ENCODE measurements at places on chromosomes 2 and 18.

DNA sequence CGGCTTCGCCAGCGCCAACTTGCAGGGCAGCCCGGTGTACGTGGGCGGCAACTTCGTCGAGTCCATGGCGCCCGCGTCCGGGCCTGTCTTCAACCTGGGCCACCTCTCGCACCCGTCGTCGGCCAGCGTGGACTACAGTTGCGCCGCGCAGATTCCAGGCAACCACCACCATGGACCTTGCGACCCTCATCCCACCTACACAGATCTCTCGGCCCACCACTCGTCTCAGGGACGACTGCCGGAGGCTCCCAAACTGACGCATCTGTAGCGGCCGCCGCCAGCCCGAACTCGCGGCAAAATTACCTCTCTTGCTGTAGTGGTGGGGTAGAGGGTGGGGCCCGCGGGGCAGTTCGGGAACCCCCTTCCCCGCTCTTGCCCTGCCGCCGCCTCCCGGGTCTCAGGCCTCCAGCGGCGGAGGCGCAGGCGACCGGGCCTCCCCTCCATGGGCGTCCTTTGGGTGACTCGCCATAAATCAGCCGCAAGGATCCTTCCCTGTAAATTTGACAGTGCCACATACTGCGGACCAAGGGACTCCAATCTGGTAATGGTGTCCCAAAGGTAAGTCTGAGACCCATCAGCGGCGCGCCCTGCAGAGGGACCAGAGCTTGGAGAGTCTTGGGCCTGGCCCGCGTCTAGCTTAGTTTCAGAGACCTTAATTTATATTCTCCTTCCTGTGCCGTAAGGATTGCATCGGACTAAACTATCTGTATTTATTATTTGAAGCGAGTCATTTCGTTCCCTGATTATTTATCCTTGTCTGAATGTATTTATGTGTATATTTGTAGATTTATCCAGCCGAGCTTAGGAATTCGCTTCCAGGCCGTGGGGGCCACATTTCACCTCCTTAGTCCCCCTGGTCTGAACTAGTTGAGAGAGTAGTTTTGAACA is 15.1 kb downstream of the HOXD3 start:
- no peak for DNase-seq

DNA sequence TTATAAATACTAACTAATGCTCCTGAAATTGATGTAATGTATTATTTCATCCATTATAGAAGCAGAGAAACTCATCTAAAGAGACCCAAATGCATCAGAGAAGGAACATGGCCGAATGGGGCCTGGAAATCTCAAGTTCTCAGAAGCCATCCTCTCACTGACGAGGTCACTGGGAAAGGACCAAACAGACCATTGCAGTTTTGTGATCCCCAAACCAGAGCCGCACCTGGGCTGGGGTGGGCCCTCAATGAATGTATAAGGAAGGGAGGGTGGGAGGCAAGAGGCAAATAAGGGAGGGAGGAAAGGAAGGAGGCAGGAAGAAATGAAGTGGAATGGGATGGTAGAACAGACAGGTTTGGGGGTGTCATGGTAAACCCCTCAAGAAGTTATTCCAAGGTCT is 245.3 kb upstream of the ID2 start:
- DNase-seq = no peak

DNA sequence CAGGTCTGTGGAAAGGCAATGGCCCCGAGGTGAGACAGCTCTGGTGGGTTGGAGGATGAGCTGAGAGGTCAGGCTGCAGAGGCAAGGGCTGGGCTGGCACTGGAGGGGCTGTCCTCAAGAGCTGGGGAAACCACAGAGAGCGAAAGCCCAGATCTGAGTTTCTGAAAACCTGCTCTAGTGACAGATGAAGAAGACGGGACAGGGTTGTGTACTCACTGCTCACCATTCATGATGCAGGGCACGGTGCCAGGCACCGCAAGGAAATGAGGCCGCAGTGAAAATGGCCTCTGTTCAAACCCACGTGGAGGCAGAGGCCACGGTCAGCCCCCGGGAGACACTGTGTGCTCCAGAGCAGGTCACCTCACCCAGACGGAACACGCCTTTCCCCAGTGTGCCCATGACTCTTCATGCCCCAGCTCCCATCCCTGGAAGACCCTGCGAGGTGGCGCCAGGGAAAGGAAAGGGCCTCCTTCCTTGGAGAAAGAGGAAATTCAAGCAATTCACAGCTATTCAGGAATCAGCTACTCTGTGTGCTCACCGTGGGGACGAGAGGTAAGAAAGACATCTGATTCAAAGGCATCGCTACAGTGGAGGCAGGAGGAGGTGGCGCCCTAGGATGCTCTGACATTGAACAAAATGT is 24.3 kb upstream of the ID2 start:
- no peak for DNase-seq

DNA sequence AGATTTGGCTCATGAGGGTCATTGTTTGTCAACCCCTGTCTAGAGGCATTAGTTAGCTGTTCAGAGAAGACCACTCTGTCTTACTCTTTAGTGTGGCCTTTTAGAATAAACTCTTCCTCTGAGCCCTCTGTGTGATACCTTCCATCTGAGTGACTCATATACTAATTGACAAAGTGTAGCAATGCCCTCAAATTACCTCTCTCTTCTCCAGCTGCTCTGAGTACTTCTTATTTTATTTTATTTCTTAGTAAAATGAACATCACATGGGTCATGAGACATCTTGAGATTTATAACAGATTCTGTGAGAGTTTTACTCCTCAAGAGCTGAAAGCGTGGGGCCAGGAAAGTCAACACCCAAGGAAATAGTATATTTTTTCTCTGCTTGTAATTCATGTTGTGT is 67.4 kb downstream of the KCTD18 start:
- no peak for DNase-seq

DNA sequence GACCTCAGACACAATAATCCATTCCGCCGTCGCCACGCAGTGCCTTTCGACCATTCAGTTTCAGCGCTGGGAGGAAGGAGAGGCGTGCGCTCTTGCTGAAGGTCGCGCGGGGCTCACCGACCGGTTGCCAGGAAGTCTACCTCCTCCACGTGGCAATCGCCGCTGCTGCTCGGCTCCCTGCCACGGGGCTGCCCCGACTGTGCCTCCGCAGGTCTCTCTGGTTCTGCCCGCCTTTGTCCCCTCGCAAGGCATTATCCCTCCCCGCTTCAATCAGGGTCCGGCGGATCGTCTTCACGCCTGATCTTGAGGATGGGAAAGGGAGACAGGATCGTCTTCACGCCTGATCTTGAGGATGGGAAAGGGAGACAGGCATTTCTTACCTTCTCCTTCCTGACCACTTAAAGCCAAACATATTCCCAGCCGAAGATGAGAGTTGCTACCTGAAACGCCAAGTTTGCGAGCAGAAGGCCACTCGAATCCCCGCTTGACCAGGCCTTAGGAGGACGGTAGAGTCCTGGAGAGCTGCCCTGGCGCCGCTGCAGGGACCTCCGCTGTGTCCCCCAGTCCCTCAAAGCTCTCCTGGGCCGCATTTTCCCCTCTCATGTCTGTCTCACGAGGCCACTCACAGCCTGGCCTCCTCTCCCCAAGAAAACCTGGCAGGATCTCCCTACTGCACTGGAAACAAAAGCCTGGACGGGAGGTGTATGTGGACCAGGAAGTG is 4.3 kb upstream of the GPR45 start:
- no peak for DNase-seq

- no peak for DNase-seq
Measured at GRCh38 chr18:5066380-5066977, 130.6 kb downstream of the AKAIN1 start.

DNA sequence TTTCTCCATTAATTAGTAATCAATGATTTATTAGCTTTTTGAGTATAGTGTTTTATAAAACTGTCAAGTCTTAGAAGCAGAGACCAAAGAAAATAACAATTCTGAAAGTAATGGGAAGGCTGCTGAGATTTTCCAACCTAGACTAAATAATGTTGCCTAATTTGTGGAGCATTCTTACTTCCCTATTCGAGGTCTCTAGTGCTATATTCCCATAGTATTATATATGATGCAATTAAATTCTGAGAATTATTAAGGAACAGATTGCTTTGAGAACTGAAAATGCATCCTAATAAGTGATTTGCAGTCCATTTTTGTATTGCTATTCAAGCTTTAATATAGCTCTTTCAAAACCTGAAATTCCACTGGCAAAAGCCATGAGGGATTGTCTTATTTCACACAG is 27.7 kb upstream of the DOCK10 start:
- no peak for DNase-seq

GRCh38 chr18:75139226-75139911 is 69.6 kb downstream of the PTGR3 start:
- DNase-seq = no peak

DNA sequence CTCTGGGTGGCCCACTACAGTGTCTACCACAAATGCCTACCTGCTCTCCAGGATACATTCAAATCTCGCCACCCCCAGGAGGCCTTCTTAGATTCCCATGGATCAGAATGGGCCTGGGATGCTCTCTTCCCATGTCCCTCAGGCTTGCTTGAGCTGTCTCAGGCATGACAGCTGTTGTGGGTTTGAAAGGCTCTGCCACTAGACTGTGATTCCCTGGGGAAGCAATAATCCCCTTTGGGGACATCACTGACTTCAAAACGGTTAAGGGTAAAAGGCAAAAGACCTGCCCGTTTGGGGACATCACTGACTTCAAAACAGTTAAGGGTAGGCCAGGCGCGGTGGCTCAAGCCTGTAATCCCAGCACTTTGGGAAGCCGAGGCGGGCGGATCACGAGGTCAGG is 35.8 kb upstream of the ZNF516 start:
- DNase-seq = no peak

DNA sequence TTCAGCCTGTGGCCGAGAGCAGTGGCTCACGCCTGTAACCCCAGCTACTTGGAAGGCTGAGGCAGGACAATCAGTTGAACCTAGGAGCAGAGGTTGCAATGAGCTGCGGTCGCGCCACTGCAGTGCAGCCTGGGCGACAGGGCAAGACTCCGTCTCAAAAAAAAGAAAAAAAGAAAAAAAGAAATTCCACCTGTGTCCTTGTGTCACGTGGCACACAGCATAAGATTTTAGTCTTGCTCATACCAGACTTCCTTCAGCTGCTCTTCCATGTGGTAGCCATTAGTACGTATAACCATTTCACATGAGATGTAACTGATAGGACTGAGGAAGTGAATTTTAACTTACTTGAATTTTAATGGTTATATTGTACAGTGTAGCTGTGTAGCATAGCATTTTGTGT is 4.0 kb downstream of the NOP58 start:
- no peak for DNase-seq

DNA sequence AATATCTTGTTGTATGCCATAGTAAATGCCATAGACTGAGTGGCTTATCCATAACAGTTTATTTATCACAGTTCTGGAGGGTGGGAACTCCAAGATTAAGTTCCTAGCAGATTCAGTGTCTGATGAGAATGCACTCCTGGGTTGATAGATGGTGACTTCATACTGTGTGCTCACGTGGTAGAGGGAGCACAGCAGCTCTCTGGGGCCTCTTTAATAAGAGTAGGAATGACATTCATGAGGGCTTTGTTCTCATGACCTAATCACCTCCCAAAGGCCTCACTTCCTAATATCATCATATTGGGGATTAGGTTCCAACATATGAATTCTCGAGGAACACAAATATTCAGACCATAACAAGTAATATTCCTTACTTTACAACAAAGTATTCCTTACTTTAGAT is 98.1 kb upstream of the SH3BP4 start:
- no peak for DNase-seq

DNA sequence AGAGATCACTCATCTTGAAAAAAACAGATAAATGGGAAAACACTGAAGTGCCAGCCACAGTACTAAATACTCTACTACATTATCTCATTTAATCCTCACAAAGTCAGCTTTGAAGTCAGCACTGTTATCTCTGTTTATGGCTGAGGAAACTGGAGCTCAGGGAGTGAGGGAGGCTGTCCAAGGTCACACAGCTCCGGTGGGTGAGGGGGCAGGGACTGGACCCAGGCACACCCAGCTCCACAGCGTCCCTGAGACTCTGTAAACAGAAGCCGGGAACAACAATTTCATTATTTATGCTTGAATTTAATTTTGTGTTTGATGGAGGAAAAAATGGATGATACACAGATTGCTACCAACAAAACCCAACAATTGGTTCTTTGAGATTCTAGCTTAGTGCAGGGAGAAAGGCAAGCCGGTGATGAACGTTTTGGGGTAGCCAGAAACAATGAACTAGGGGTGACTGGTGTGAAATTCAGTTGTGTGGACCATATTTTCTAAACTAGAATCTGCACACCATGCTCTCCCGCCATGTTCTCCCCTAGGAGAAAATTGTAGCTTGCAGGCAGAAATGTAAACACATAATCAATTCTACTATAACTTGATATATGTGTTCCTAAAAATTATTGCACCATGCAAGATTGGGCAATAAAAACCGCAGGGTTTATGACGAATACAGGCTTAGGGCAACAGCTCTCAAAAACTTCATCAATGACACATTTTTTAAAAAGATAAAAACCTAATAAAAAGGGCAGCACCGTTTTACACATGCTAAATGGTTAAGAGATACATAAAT is at the start of gene GREB1:
Gene GREB1 (plus strand): TSS at position 768 of the 793 bp plus-strand sequence. CDS start 22,570 bp downstream, outside the sequence.
- DNase-seq = no peak

DNA sequence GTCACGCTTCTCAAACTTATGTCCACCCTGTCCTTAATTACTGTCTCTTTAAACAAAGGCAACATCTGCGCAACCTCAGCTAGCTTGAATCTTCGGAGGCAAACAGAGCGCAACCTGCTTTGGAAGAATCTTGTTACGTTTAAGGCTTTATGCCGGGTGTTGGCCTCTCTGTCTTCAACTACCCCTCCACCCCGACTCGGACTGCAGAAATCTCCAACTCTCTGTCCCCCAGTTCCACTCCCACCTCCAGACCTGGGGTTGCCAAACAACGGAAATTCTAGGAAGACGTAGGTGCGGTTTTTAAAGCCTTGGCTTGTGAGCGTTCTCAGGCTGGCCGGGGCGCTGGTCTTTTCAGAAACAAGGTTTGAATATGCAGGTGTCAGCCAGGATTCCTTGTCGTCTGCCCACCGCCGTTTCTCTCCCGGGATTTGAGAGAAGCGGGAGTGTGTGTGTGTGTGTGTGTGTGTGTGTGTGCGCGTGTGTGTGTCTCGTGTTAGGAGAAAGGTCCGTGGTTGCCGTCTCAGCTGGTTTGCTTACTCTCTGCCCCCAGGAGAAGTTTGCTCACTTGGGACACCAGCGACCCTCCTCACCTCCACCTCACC is 1.1 kb upstream of the ONECUT2 start:
- no peak for DNase-seq

DNA sequence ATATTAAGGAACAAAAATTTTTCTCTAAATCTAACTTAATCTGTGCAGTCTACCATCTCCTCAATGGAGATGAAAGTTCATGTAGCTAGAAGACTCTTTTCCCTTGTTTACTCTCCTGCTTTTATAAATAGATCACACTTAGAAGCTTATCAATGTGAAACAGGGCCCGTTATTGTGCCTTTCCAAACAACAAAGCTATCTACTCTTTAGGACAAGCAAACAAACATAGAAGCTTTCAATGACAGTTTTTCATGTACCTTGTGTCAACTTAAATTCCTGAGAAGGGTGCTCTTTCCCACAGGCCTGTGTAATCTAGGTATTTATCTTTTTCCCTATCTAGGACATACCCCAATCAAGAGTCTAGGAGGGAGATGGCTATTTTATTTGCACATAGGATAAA is 247.8 kb upstream of the CWC22 start:
- DNase-seq = no peak
